HTR-8/SVneo (cell line): ENCODE measurements at places on chromosomes 1 and 21.

DNA sequence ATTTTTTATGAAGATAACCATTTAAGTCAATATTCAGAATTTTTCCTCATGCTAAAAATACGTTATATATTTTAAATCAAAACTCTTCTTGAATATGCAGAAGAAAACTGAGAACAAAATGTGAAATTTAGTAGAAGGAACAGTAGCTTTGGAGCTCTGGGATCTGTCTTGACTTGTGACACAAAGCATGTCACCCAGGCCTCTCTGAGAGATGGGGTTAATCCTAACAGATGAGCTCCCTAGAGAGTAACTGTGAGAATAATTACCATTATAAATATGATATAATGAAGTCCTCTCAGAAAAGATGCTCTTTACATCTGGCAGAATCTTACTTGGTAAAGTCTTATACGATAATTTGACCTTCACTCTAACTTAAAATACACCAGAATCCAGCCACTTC is 272.0 kb downstream of the PTPRC start:
- no peak for DNase-seq

GRCh38 chr1:19436716-19437476 is 48.4 kb downstream of the CAPZB start:
- DNase-seq: no peak

GRCh38 chr1:208179961-208180409 is 64.2 kb downstream of the PLXNA2 start:
- DNase-seq: no peak

DNA sequence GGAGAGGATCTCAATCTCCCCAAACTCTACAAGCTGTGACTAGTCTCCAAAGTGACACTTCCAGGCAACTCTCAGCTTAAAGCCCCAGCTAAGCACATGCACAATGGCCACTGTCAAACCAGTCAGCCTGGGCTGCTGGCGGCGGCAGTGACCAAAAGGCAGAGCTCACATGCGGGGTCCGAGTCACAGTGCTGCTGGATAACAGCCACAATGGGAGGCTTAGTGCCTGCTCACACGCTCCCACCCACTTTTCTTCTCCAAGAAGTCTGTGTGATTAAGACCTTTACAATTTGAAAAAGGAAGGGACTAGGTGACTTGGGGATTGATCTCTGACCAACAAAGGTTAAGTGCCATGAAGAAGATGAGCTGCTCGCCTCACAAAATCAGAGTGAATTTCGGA is 16.8 kb downstream of the RIPK4 start:
- DNase-seq: no peak

DNA sequence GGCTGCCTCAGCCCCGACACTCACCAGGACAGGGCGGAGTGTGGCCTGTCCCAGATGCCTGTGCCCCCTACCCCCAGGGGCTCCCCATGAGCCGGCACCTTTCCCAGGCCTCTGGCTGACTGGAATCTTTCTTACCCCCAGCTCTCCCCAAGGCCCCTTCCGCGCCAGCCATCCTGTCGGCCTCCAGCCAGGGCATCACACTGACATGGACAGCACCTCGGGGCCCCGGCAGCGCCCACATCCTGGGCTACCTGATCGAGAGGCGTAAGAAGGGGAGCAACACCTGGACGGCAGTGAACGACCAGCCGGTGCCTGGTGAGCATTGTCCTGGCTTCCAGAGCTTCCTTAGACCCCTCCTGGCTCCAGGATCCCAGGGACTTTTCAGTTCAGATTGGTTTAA is 26.5 kb downstream of the IGFN1 start:
- no peak for DNase-seq

GRCh38 chr1:59816318-59816878 is 1.6 kb downstream of the HOOK1 start:
- DNase-seq: no peak

DNA sequence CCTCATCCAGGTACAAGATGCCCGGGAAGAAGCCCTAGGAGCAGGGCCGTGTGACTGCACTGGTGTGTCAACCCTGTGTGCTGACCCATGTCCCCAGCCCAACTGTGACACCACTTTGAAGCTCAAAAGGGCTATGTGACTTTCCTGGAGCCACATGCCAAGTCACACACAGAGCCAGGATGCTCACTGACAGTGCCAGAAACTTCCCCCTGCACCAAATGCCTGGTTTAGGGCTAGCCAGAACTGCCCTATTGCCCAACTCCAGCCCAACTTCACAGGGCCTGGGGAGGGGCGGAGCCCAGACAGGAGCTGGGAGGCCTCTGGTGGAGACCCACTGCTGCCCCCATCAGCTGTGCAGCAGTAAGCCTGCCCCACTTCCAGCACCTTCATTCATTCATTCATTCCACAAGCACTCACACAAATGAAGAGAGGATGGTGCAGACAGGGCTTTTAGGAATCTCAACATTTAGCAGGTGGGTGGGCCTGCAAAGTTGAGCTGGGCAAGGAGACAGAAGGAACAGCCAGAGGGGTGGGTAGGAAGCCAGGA is 36.7 kb downstream of the KCNQ4 start:
- no peak for DNase-seq

- no peak for DNase-seq
These were observed 339.1 kb downstream of the PTPRC start for GRCh38 chr1:198977909-198978308.

DNA sequence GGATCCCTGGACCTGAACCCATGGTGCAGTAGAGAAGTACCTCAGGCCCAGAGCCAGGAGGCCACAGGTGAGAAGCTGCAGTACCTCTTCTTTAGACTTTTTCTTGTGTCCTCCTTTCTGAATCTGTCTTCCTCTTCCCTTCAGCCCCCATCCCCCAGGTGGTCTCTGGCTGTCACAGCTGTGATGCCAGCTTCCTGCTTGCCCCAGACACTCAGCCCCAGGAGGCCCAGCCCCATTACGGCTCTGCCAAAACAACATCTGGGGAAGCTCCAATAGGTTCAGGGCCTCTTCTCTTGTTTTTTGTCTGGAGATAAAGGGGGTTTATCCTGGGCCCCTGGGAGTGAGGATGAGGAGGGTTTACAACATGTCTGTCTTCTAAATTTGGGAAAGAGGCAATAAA is 9.5 kb upstream of the BTG2 start:
- DNase-seq: no peak

- DNase-seq: no peak
These were observed 99.6 kb upstream of the DMRTA2 start for GRCh38 chr1:50522691-50523342.

- DNase-seq: peak; percentile 2
These were observed 165.6 kb downstream of the DUSP10 start for GRCh38 chr1:221576268-221576667.
